ENCODE measurements at places on chromosomes 13 and 19.

- DNase-seq, result no peak
These were observed 12.6 kb downstream of the DNASE2 start for GRCh38 chr19:12868540-12869112.

GRCh38 chr13:50990065-50990817, 80.7 kb downstream of the RNASEH2B start:
- DNase-seq, result no peak

DNA sequence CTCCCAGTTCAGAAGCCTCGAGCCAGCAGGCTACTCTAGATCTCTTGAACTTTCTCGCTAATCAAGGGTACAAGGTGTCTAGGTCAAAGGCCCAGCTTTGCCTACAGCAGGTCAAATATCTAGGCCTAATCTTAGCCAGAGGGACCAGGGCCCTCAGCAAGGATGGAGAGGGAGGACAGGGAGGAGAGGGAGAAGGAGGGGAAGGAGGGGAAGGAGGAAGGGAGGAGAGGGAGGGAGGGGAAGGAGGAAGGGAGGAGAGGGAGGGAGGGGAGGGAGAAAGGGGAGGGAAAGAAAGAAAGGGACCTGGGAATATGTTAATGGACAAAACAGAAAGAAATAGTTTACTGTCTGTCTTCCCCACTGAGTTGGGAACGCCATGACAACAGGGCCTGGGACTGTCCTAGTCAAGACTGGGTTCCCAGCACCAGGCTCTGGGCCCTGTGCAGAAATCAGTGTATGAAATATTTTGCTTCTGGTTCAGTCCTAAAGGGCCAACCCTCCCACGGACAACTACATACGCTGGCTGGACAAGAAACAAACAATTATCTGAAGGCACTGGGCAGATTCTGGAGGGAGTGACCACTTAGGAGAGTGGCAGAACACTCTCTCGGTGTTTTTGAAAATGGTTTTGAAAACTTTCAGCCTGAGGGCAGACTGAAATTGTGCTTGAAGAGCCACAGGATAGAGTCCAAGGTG, 4.6 kb downstream of the ECH1 start:
- DNase-seq, result no peak

DNA sequence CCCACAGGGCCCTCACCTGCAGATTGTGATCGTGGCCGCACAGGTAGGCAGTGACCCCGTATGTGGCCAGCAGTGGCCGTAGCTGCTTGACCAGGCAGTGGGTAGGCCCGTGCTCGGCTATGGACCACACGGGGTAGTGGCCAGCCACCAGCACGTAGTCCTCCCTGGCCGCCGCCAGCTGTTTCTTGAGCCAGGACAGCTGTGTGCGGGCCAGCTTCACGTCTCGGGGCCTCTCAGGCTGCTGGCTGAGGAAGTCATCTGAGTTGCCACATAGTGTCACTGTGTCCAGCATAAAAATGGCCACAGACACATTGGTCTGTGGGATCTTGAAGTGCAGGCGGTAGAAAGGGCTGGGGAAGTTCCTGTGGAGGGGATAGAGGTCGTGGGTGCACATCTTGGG, 1.2 kb downstream of the ACP5 start:
- no peak for DNase-seq

DNA sequence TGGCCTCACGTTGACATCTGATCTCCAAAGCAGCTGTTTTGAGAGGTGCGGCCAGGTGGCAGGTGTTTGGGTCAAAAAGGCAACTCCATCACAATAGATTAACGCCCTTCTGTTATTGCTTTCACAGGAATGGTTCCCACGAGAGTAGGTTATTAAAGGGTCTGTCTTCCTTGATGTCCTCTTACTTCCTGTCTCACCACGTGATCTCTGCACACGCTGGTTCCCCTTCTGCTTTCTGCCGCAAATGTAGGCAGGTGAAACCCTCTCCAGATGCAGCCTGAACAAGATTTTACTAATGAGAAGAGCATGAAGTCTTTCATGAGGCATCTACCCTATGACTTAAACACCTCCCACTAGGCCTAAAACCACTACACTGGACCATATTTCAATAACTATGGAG, 22.8 kb upstream of the ZNF564 start:
- no peak for DNase-seq

GRCh38 chr13:38647312-38647711, 39.6 kb upstream of the FREM2 start:
- DNase-seq, result no peak

DNA sequence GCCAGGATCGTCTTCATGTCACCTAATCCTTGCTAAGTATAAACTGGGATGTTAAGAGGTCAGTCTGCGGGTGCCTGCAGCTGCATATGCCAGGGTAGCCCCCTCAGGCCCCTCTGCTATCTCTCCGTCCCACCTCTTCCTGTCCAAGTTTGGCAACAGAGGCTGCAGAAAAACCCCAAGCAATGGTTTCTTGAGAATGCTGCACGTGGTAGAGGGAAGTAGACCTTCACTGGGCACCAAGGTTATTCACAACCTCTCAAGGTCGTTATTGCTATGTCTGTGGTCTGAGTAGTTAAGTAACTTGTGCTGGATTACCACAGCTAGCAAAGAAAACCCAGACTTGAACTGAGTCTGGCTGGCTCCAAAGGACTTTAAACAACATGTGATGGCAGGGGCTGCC, 77.9 kb upstream of the XPO4 start:
- DNase-seq, result no peak

- DNase-seq, result no peak
These were observed 113.0 kb upstream of the SLC10A2 start for GRCh38 chr13:103178986-103179943.

GRCh38 chr19:48516536-48516935, 4.9 kb upstream of the LMTK3 start:
- DNase-seq, result no peak

GRCh38 chr19:1340681-1341469, 42.8 kb upstream of the NDUFS7 start:
- no peak for DNase-seq

GRCh38 chr13:81498969-81499368, 1158.0 kb upstream of the SPRY2 start:
- DNase-seq, result no peak

DNA sequence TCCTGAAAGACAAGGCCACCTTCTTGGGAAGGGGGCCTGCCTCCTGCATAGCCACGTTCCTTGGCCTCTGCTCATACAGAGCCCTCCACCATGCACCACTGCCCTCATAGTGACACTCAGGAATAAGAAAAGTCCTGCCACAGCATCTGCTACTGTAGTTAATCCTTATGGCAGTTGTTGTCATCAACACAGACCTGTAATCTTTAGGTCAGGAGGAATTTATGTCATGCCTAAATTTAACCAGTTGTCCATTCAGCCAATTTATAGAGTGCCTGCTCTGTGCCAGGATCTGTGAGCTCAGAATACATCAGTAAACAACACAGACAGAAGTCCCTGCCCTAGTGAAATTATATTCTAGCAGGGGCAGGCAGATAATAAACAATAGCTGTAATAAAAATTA, 44.4 kb downstream of the FAM124A start:
- DNase-seq, result no peak

DNA sequence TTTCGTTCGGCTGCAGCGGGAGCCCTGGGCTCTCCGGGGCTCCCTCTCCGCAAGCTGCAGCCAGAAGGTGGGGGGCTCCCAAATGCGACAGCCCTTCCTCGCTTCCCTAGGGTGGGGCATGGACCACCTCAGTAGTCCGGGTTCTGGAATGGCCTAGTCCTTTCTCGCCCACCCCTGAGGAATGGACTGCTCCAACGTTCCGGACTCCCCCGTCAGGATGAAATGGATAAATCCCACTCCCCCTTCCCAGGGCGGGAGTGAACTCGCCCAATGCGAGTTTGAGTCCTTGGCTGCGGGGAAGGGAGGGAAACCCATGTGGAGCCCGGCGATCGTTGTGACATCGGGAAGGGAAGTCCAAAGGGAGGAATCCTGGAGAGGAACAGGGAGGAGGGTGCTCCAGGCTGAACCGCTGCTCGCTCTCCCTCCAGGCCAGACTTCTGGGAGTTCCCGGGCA, 5.5 kb downstream of the HRC start:
- DNase-seq, result no peak

- DNase-seq, result no peak
These were observed 60.0 kb upstream of the LRCH1 start for GRCh38 chr13:46492946-46493345.

DNA sequence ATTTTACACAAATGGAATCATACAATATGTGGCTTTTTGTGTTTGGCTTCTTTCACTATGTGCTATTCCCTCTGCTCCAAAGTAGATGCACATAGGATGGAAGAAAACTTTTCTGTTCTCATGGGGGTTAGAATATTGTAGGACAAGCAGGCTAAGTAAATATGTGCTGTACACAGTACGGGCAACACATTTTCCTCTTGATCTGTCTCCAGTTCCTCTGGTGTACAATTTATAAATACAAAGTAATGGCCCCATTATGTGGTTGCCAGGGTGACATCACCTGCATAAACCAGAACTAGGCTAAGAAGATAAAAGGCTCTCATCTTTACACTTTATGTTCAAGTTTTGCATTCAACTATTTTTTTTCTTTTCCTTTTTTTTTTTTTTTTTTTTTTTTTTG, 41.0 kb upstream of the SOX21 start:
- no peak for DNase-seq

- no peak for DNase-seq
These were observed 1585.4 kb downstream of the EFNB2 start for GRCh38 chr13:104949840-104950740.

GRCh38 chr13:43766725-43767124, 20.0 kb downstream of the ENOX1 start:
- no peak for DNase-seq

- DNase-seq, result no peak
These were observed 53.1 kb downstream of the SLC7A1 start for GRCh38 chr13:29542381-29542780.

DNA sequence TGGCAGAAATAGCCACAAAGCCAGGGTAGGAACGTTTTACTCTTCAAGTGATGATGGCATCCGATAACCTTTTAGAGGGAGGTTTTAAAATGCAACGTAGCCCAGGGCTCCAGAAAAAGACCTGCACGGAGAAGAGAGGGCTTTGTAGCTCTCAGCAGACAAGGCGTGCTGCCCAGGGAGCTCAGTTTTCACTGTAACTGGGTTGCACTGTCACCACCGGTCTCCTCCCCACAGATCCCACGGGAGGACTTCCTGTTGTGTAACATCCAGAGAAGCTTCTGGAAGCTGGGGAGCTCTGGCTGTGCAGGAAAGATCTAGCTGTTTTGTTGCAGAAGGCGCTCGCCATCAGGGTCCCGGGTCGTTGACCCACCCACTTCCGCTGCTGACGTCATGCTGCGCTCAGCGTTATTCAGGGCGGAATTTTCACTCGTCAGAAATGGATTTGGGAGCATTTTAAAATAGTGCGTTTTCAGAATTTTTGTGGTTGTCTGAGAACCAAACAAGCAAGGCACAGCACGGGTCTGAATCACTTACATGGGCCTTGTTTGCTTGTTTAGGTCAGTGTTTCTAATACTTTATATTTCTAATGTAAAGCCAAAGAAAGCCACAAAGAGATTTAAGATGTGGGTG, 50.8 kb downstream of the ATP11A start:
- DNase-seq, result no peak

GRCh38 chr19:510606-511100, 3.4 kb downstream of the TPGS1 start:
- DNase-seq, result peak; percentile 87

DNA sequence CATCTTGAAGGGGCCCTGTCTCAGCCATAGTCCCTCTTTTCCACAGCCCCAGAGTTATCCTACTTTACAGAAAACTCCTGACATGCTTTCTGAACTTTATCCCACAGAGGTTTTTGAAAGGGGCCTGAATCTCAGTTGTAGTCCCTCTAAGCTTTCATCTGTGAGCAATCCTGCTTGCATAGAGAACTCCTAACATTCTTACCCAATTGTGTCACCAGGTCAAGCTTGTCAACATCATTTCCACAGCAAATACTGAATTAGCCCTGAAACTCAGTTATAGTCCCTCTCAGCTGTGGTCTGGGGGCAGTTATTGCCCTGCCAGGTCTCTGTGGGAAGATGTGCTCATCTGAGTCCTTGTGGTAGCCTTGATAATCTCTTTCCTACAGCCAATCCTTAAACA, 2190.3 kb upstream of the PCDH20 start:
- no peak for DNase-seq

- DNase-seq, result no peak
These were observed 6.3 kb downstream of the TEAD2 start for GRCh38 chr19:49355909-49356353.

GRCh38 chr13:62710787-62711186, 1295.1 kb upstream of the PCDH20 start:
- DNase-seq, result no peak

- DNase-seq, result no peak
These were observed 7.1 kb downstream of the AKAP11 start for GRCh38 chr13:42279080-42279479.

GRCh38 chr19:37995346-37995745, 88.3 kb downstream of the SIPA1L3 start:
- no peak for DNase-seq

Measured in stimulated activated CD4-positive, alpha-beta T cell treated with anti-CD3 and anti-CD28 coated beads, Interleukin-15, amount 100 ng/mL, for 1 hour (primary cell).